ENCODE measurements at places on chromosomes 3 and 15.

DNA sequence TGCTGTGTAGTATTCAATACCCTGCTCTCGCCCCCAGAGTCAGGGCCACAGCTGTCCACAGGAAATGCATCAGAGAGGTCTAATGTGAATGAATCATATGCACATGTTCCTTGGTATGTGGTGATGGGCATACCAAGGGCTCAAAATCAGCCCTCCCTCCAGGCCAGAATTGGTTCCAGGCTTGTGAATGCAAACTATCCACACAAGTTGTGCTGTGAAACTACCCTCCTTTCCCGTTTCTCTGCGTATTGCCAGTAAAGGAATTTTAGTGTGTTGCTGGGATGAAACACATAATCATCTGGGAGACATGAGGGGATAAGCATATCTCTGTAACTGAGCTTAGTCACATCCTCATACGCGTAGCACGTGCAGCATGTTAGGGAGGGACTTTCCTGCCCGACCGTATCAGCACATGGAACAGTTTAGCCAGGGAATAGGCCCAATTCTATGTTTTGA, 9.2 kb upstream of the MME start:
- DNase-seq, result no peak

DNA sequence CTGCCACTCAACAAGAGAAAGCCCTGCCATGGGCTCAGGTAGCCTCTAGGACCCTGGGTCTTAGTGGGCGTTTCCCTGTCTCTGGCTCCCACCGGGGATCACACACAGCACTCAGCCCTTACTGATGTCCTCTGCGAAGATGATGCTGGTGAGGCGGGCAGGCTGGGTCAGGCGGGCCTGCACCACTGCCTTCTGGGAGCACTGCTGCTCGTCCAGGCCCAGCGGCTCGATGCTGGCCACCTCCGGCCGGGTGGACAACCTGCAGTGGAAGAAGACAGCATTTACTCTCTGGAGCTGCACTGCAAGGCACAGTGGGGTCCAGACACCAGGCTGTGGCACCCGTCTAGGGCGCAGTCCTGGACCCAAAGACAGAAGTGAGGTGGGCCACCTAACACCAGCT, 20.5 kb downstream of the NUP210 start:
- no peak for DNase-seq

DNA sequence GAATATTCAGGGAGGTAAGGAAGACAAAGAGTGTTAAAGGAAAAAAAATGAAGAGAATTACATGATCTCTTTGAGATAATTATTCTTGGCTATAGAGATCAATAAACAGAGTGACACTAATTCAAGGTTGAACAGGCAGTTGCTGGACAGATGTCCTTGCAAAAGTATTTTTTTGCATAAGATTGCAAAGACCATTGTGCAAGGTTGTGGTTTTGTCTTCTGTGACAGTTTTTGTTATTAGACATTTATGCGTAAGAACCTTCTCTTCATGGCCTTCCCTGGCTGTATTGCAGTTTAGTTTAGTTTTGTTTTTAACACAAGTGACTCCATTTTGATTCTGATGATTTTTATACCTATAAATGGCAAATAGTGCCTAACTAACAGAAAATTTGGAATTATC, 682.8 kb upstream of the ARPP21 start:
- DNase-seq, result no peak

DNA sequence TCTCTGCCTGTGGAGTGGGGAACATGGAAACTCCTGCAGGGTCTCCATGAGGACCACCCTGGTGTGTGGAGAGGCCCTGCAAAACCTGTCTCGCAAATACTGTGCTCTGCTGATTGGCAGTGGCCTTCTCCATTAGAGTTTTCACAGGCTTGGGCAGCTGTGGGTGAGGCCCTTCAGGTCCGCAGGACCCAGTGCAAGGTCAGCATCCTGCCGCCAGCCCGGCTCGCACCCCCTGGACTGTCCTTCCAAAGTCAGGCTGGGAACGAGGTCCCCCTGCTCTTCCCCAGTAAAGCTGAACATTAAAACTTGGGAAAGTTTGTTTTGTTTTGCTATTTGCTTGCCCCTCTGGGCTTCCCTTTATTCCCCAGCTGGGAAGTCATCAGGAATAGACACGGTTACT, 85.0 kb upstream of the PLXNA1 start:
- no peak for DNase-seq

DNA sequence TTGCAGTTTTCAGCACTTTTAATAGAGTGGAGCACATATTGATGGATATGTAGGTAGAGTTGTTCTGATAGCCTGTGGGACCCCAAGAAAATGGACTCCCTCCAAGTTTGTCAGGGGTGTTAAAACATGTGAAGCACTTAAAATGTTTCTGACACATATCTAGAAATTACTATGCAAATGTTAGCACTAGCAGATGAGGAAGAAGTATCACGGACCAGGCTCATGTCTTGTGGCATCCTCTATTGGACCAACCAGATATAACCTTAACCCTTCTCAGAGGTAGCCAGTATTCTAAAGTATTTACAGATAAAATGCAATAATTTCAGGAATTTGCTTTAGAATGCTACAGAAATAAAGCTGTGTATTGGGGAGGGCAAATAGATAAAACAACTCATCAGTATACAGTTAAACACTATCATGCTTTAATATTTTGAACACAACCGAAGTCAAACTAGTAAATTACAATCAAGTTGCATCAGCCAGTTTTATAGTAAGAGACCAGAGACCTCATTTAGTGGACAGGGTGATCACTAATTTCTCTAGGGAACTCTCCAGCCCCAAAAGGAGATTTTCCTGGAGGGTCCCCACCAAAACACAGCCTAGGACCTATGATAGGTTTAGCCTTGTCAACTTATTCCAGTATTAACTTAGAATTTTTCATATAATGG, 57.2 kb upstream of the FBN1 start:
- no peak for DNase-seq

GRCh38 chr15:78197632-78198031, 36.7 kb downstream of the ACSBG1 start:
- DNase-seq, result no peak

DNA sequence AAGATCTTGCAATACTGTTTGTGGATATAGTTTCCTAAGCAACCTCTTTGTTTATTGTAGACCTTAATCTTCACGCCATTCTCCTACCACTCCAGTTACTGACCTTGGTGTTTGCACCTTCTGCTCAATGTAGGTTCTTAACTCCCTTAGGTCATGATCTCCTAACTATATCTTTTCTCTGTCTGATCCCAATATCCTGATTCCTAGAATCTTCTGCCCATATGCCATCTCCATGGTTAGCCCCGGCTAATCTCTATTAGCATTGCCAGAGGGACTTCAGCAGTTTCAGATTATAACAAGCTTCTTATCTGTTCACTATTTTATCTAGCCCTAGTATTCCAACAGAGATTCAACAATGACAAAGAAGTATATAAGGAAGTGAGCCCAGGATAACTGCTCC, 64.9 kb downstream of the IMPG2 start:
- no peak for DNase-seq
